ENCODE measurements at places on chromosomes 2 and 18.

GRCh38 chr2:128505150-128505490 lies 186.5 kb upstream of the HS6ST1 start:
- DNase-seq: no peak

- no peak for DNase-seq
Measured at GRCh38 chr18:55473058-55473457, 114.9 kb downstream of the TCF4 start.

- no peak for DNase-seq
Measured at GRCh38 chr2:133682906-133683305, 114.6 kb upstream of the NCKAP5 start.

GRCh38 chr2:165584126-165584654 lies 114.7 kb downstream of the CSRNP3 start:
- no peak for DNase-seq

GRCh38 chr2:58006256-58006951 lies 40.2 kb upstream of the VRK2 start:
- DNase-seq: no peak

DNA sequence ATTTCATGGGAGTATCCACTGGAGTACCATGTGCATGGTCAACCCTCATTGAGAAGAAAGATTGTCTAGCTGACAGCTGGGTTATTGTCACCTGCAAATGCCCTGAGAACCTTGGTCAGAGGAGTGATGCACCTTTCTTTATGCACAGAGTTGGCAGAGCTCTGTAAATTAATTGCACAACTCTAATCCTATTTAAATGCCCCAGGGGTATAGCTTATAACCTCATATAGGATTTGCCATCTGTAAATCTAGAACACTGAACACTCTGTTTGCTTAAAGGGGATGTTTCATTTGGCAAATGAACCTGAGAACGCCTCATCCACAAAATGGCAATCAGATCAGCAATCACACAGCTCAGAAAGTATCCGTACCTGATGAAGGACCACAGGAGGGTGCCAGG lies 71.8 kb upstream of the SP5 start:
- no peak for DNase-seq

GRCh38 chr18:74796841-74797576 lies 199.3 kb downstream of the ZNF407 start:
- DNase-seq: no peak

GRCh38 chr2:197108758-197109157 lies 182.3 kb upstream of the PGAP1 start:
- no peak for DNase-seq

- no peak for DNase-seq
Measured at GRCh38 chr2:199443589-199444130, 14.1 kb downstream of the SATB2 start.

GRCh38 chr2:120993661-120994060 lies 258.0 kb downstream of the GLI2 start:
- DNase-seq: no peak

DNA sequence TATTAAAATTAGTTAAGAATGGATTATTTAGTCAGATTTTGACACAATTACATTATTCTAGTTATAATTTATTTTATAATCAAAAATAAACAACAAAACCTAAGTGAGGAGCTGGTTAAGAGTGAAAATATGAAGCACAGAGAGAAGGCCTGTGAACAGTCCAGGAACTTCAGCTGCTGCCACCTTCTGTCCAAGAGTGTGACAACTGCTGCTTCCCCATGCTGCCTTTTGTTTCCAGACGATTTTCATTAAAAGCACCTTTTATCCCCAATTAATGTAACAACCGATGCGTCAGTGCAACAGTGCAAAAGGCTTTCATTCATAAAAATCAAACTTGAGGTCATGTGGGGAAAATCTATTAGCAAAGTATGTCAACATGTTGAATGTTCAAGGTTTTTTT lies 363.6 kb downstream of the CTNNA2 start:
- DNase-seq: no peak

- peak; percentile 72 for DNase-seq
Measured at GRCh38 chr2:218301176-218301819, 9.0 kb upstream of the TMBIM1 start.

DNA sequence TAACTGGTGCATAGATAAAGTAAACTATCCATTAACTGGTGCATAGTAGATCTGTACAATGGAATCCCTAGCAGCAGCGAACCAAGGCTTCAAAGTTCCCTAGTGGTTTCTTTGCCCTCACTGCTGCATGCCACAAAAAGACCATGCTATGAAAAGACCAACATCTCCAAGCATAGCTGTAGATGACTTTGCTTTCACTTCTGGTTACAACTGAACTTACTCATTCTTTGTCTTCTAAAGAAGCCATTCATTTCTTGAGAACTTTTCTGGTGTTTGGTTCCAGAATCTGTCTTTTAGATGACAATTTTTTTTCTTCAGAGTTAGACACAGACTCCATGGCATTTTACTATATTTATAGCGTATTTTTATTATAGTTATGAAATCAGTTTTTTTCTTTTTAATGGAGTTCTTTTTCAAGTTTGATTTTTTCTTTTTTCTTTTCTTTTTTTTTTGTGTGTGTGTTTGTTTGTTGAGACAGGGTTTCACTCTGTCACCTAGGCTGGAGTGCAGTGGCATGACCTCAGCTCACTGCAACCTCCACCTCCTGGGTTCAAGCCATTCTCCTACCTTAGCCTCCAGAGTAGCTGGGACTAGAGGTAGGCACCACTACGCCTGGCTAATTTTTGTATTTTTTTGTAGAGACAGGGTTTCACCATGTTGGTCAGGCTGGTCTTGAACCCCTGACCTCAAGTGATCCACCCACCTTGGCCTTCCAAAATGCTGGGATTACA lies 63.6 kb downstream of the SLC35F5 start:
- DNase-seq: no peak

- DNase-seq: no peak
Measured at GRCh38 chr2:99710721-99711120, 220.9 kb upstream of the REV1 start.

- no peak for DNase-seq
Measured at GRCh38 chr2:135997380-135997779, 12.0 kb upstream of the DARS1 start.

- DNase-seq: no peak
Measured at GRCh38 chr2:56151841-56152240, 31.9 kb upstream of the CCDC85A start.

DNA sequence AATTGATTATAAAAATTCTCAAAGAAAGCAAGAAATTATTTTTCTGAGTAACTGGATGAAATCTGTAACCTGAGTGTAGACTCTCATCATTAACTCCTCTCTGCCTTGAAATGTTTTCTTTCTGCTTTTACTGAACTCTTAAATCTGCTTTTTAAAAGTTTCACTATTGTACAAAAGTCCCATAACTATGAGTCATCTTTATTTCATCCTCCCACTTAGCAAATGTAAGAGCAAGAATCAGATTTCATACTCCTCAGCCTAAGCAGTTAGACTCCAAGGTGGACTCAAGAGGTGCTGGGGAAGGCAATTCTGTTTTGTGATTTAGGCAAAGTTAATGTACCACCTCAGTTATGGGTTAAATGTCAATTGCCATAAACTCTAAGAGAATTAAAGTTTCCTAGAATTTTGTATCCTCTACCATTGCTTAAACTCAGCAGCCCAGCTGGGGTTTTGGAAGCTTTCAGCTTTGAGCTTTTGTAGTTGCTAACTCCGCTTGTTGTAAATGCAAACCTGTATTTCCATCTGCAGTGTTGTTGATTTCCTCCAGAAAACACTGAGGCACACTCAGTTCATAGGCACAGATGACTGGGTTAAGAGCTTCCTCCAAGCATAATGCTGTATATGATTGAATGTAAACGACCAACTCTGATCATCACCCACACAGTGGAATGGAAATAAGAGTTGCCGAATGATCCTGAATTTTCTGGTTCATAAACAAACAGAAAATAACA lies 268.8 kb downstream of the ARHGAP15 start:
- no peak for DNase-seq

- no peak for DNase-seq
Measured at GRCh38 chr18:10482363-10482984, 28.0 kb downstream of the APCDD1 start.

- no peak for DNase-seq
Measured at GRCh38 chr2:64996871-64997307, 7.7 kb downstream of the SLC1A4 start.

DNA sequence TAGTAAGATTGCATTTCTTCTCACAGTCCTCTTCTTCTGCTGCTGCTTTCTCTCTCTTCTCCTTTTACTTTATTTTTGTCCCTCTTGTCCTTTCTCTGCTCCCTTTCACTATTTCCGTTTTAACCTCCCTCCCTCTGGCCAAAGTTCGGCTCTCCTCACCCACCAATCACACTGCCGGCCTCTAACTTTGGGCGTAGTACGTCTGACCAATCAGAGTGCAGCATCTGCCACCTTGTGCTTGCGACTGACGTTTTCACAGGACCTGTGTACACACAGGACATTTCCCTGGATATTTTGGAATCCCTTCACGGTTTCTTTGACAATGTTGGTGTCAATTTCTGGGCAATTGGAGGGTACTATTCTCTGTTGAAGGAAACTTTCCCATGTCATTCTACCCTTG lies 22.6 kb upstream of the ICOS start:
- DNase-seq: no peak

DNA sequence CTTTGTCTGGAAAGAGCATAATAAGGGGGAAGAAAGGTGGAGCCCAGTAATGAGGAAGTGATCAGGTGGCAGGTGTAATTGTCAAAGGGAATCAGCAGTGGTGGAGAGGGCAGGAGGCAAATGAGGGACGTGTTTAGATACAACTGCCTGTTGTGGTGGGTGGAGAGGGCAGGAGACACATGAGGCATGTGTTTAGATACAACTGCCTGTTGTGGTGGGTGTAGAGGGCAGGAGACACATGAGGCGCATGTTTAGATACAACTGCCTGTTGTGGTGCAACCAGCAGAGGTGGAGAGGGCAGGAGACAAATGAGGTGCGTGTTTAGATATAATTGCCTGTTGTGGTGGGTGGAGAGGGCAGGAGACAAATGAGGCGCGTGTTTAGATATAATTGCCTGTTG lies 173.1 kb downstream of the ANKRD30B start:
- DNase-seq: no peak

Measured in activated T-helper 1 cell treated with anti-CD3 and anti-CD28 coated beads, Interleukin-2, amount 50 U/mL, for 16 hours (primary cell).